Fibroblast of skin of left quadriceps (primary cell): ENCODE measurements at places on chromosomes 13 and 19.

DNA sequence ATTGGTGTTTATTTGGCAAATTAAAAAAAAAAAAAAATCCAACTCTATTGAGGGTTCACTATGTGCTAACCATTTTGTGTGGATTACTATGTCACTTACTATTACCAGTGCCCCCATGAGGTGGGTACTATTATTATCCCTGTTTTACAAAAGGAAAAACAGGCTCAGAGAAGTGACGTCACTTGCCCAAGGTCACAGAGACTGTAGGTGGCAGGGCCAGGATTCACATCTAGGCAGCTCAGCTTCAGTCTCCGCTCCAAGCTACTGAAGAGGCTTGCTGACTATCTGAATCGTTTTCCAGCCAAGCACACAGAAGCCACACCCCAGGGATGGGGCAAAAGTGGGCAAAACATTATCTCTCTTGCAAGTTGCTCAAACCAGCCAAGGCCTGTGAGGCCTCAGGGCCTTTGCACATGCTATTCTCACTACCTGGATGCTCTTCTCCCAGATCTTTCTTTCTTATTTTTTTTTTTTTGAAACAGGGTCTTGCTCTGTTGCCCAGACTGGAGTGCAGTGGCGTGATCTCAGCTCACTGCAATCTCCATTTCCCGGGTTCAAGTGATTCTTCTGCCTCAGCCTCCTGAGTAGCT is 4.8 kb upstream of the ANGPTL8 start:
- DNase-seq = no peak

GRCh38 chr13:45896285-45896684 is 44.7 kb upstream of the SIAH3 start:
- DNase-seq = no peak

DNA sequence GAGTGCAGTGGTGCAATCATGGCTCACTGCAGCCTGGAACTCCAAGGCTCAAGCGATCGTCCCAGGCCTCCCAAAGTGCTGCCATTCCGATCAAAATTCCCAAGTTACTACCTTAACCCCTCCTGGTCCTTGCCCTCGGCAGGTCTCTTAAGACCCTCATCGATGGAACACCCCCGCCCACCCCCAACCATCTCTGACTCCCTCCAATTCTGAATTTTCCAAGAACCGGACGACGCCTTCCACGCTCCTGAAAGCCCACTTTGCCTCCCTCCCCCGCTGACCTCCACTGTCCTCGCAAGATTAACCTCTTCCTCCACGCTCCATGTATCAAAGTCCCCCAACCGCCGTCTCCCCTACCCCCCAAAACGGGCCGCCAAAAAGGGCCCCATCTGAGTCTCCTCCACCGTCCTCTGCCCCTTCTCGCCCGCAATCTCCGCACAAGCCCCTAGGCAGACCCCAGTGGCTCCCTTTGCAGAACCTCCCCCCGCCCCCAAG is 539 bp downstream of the DAPK3 start:
- DNase-seq = no peak

DNA sequence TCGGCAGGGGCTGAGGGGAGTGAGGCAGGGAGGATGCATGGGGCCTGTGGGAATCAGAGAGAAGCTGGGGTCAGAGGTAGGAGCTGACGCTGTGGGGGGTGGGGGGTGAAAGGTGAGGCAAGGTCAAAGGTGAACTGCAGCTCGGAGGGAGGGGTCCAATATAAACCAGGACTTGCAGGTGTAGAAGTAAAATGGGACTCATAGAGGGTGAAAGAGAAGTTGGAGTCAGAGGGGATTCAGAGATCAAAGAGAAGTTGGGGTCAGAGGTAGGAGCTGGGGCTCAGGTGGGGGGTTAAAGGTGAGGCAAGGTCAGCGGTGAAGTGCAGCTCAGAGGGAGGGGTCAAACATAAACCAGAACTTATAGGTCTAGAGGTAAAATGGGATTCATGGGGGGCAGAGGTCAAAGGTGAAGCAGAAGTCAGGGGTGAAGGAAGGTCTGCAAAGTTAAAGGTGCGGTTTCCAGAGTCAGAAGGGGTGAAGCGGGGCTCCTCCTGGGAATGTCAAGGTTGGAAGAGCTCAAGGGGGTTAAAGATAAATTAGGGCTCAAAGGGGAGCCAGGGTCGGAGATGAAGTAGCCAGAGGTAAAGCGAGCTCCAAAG is 7.6 kb downstream of the TUBB4A start:
- DNase-seq = no peak

DNA sequence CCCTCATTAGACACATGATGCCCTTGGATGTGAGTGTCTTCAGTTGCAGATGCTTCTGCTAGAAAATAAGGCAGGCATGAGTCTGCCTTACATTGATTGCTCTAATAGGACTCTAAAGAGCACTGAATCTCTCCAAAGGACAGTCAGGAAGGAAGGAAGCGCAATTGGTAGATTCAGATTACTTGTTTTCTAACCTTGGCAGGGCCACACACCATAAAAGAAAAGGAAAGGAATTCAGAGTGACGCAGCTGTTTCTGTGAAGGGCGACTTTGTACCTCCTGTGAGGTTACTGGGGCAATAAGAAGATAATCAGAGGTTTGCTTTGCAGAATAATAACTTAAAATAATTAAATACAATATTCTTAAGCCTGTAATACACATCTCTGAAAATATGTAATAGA is 48.0 kb downstream of the FRY start:
- DNase-seq = no peak

DNA sequence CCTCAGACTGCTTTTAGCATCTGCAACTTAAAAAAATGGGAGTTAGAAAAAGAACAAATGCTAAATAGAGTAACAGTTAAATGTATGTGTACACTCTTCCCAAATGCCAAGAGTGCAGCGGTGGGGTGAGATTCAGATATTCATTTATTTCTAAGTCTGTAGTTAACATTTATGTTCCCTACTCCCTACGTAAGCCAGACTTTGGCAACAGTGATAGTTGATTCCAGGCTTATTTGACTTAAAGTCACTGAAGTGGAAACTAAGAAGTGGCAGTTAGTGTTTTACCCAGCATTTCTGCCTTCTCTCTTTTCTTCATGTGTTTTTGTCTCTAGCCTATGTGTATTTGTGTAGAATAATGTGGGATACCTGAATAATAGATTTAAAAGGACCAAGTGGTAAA is 4.5 kb downstream of the MIR17HG start:
- DNase-seq = no peak

GRCh38 chr13:79853251-79853650 is 372.3 kb downstream of the NDFIP2 start:
- no peak for DNase-seq

DNA sequence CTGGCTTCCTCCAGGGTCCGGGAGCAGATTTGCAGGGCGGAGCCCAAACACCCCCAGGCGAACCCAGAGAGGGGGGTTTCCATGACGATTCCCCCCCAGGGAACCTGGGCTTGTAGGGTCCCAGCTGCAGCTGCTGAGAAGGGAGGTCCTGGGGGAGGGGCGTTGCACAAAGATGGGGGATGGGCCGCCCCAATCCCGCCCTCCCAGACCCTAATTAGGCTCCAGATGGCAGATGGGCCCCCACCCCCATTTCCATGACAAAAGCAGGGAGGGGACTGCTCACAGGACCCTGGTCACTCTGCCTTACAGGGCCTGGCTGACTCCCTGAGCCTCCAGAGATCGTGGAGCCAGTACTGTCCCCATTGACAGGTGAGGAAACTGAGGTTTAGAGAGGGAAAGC is 15.2 kb downstream of the ELAVL3 start:
- no peak for DNase-seq
